Stimulated activated CD8-positive, alpha-beta memory T cell treated with anti-CD3 and anti-CD28 coated beads, Interleukin-12 subunit alpha, Interleukin-12 subunit beta, amount 100 ng/mL, for 4 hours (primary cell): ENCODE measurements at places on chromosomes 1 and 21.

GRCh38 chr1:20484519-20485462 lies 1.2 kb downstream of the CAMK2N1 start:
- no peak for DNase-seq

GRCh38 chr1:41726899-41727748 lies 191.6 kb downstream of the HIVEP3 start:
- DNase-seq: no peak

GRCh38 chr1:228463559-228464455 lies 23.4 kb upstream of the RNF187 start:
- no peak for DNase-seq

- no peak for DNase-seq
Measured at GRCh38 chr1:180945151-180945550, 32.5 kb downstream of the KIAA1614 start.

DNA sequence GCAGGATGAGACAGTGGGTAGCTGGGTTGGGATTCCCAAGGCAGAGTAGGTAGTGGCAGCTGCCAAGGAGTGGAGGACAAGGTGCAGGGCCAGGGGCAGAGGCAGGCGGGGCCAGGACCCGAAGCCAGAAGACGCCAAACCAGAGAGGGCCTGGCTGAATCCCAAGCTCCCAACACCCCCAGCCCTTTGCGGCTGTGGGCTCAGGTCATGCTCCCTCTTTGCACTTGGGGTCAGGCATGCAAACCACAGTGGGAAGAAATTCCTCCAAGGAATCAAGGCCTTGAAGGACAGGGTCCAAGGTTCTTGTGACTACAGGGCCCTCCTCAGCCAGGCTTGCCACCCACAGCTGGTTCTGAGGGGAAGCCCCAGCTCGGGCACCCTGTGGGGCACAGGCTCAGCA lies 6.2 kb downstream of the C1orf210 start:
- no peak for DNase-seq

DNA sequence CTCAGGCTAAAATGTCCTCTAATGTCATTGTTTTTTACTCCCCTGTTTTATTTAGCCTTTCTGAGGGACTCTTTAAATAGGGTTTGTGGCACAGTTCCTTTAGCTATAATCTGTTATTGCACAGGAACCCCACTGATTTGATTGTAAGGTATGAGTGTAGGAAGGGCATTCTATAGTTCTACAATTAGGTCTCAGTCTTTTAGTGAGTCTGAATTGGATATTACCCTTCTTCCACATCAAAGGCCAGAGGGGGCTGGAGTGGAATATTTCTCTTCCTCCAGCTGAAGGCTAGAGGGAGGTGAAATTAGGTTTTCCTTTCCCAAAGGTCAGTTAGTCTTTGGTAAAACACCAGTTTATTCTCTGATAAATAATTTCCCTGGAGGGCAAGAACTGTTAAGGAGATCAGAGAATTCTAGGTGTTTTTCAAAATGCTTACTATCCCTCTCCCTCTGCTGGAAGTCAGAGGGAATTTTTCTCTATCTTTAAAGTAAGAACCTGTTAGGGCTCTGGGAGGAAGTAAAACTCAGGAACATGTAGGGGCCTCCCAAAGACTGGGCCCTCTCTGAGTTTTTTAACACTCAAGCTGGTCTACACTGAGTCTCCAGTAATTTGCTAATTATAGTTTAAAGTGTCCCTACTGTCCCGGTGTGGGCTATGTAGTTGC lies 176.3 kb upstream of the ZNHIT6 start:
- no peak for DNase-seq

DNA sequence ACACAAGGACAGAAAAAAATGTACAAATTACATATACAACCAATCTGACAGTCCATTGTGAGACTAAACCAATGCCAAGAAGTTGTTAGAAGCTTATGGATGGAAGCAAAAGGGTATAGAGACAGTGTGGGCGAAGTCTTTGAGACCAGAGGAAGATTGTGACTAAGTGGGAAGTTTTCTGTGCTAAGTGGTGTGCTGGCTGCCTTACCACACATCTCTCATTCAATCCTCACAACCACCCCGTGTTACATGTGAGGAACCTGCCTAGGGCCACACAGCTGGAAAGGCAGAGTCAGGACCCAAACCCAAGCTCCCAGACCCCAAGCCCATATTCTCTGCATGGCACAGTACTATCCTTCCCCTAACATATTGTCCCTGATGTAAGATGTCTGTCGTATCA lies 53.5 kb upstream of the DUSP10 start:
- no peak for DNase-seq

GRCh38 chr1:6703016-6703415 lies 1.4 kb upstream of the DNAJC11 start:
- DNase-seq: no peak

DNA sequence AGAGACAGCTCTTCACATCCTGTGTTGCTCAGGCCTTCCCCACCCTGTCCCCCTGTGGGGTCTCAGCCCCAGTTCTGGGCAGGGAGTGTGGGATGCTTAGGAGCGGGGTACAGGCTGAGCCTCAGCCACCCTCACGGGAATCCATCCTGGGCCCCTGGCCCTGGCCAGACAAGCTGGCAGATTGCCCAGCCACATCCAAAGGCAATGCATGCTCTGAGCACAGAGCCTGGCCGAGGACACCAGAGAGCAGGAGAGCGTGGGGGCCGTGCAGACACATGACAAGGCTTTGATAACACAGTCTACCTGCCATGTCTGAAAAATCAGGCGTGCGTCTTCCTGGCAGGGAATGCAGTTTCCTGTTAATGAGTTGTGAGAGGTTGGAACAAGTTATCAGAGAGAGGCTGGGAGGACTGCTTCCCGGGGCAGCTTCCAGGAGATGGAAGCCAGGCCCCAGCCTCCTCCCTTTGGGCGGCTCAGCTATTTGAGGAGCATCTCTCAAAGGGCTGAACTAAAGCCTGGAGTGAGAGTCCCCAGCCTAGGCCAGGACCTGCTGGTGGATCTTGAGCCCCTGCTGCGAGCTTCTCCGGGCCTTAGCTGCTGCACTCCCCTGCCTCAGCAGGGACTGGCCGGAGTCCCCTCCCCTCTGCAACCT lies 72.2 kb upstream of the SELENON start:
- DNase-seq: no peak

GRCh38 chr1:241081473-241081872 lies 275.5 kb downstream of the RGS7 start:
- DNase-seq: no peak

DNA sequence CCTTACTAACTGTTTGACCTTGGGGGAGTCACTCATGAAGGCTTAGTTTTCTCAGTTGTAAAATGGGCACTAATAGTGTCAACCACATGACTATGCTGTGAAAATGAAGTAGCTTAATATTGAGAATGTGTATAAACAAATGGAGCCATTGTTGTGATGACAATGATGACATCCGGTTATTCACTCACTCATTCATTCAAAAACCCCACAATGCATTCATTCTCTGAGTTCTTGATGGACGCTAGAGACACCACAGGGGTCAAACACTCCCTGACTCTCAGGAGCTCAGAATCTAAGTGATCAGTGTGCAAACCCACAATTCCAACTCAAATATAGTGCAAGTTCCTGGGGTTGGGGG lies 138.9 kb downstream of the FOXD2 start:
- DNase-seq: no peak

GRCh38 chr1:10339815-10340214 lies 59.0 kb upstream of the PGD start:
- no peak for DNase-seq

DNA sequence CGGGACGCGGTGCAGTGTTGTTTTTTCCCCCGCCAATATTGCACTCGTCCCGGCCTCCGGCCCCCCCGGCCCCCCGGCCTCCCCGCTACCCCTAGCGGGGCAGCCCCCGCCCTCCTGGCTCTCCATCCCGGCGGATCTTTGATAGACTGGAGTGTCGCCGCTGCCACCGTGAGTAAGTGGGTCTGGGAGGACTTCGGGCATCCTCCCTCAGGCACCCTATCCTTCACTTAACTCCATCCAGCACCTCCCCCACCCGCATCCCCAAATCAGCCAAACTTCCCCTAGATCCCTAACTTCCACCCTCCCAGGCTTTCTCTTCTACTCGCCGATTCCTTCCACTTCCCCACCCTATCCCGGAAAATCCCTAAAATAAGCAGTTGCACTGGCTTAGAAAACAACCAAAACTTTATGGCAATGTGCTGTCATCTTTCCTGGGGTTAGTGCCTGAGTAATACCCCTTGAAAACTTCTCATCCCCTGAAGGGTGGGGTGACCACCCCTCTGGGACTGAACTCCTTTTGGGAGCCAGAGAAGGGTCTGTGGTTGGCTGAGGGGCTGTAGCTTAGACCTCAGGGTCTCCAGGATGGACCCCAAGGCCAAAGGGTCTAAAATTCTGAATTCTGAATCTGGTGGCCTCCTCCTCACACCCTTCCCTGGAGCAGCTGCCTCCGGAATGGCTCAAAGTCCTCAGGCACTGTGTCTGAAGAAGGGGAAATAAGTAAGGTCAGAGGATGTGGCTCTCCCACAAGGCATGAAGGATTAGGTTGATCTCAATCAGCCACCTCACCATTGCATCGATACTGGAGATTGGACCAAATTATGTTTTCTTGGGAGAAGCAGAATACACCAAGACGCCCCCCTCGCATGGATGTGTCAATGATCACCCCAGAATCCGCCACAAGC lies 12.2 kb downstream of the THBS3 start:
- DNase-seq: no peak

DNA sequence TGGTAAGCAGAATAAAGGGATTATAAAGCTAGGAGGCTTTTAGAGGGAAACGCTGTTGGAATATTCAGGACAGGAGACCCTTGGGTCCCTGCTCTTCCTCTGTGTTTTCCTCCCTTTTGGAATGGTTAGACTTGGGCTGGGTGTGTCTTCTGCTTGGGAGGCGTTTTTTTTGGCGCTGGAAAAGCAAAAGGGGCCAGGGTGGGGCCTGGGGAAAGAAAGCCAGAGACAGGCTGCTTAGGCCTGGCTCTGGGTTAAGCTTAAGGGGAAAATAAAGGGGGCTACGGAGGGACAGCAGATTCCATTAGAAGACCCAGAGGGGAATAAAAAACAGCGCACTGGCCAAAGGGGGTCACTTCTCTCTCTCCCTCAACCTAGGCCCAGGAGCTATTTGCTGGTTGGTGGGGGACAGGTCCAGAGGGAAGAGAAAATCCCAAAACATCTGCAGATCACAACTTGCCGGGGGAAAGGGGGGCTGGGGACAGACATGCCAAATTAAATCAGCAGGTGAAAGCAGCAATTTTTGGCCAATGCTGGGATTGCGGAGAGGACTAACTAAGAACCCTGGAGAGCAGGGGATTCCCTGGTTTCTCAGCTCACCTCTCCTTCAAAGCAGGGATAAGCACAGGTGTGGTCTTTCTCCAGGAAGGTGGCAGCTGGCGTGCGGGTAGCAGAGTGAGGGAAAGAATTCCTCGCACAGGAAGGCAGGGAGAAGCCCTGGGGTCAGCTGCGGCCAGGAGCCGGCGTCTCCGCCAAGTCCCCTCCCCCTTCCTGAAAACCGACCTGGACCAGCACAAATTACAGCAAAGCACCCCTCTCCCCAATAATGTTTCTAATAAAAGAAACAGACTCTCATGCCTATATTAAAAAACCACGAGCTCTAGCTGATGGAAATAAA lies 82.2 kb upstream of the AK4 start:
- no peak for DNase-seq

- DNase-seq: no peak
Measured at GRCh38 chr1:51217101-51217500, 19.0 kb upstream of the RNF11 start.

DNA sequence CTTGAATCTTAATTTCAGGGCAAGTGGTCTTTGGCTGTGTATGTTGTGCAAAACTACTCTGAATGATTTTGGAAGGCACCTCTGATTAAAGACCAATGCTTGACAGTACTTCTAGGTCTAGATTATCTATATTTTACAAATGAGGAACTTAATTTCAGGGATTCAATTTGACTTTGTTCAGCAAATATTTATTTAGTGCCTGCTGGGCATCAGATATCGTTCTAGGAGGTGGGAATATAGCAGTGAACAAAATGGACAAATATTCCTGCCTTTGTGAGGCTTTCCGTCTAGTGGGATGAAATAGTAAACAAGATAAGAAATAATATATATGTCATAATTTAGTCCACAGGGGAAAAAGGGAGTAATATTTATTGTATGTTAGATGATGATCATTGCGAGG lies 4.7 kb downstream of the ZNF326 start:
- DNase-seq: no peak

DNA sequence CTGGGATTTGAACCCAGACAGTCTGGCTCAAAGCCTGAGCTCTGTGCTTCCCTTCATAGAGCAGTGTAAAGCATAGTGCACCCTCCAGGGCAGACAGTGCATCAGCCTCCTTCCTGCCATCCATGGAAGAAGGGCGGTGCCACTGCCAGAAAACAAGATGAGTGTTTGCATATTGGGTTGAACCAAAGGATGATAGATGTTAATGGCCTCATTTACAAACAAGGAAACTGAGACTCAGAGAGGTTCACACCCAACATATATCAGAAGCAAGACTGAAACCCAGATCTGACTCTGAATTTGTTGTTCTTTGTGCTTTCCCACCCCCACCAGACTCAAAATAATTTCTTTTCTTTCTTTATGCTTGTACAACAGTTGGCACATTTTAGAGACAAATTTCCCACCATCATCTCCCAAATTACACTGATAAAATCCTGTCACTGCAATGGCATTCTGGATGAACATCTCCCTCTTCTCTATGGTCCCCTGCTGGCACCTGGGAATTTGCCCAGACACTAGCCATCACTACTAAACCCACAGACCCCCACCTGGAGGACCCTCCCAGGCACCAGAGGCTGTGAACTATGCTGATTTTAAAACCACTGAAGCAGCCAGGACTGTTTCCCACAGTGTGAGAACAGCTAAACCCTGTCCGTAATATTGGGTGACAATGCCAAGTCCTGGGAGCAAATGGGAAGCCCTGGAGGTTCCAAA lies 45.4 kb upstream of the MPZL1 start:
- no peak for DNase-seq

DNA sequence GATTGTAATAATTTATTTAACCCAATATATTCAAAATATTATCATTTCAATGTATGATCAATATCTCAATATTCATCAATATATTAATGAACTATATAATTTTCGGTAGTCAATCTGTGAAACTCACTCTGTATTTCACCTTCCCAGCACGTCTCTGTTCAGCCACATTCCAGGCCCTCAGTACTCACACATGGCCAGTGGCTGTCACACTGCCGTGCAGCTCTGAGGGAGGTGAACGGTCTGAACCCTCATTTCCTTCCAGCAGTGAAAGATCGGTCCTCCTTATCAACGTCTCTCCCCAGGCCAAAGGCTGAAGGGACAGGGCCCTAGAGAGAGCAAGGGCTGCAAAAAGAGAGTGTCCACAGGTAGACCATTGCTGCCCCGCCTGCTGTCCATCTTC lies 39.5 kb upstream of the ZNF124 start:
- no peak for DNase-seq

DNA sequence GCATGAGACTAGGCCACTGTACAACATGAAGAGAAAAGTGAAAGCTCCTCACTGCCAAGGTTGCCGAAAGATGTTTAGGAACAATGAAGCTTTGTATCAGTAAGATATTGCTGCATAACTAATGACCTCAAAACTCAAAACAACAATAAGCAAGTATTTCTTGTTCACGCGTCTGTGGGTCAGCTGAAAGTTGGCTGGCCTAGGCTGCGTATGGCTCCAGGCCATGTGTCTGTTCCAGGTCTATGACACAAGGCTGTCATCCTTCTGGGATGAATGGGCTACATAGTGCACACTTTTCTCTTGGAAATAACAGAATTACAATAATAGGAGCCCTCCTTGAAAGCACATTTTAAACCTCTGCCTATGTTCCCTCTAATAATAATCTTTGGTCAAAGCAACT lies 515.9 kb downstream of the PLPP3 start:
- DNase-seq: no peak

GRCh38 chr1:43077273-43077672 lies 94.8 kb downstream of the EBNA1BP2 start:
- no peak for DNase-seq

- no peak for DNase-seq
Measured at GRCh38 chr1:3176028-3176427, 107.0 kb downstream of the PRDM16 start.

- DNase-seq: no peak
Measured at GRCh38 chr1:19872190-19872589, 10.0 kb upstream of the OTUD3 start.
